Retinal pigment epithelial cell (primary cell): ENCODE measurements at places on chromosomes 5 and 9.
A peak's percentile ranks its signal among the peaks of the same experiment; 100 is the strongest.

DNA sequence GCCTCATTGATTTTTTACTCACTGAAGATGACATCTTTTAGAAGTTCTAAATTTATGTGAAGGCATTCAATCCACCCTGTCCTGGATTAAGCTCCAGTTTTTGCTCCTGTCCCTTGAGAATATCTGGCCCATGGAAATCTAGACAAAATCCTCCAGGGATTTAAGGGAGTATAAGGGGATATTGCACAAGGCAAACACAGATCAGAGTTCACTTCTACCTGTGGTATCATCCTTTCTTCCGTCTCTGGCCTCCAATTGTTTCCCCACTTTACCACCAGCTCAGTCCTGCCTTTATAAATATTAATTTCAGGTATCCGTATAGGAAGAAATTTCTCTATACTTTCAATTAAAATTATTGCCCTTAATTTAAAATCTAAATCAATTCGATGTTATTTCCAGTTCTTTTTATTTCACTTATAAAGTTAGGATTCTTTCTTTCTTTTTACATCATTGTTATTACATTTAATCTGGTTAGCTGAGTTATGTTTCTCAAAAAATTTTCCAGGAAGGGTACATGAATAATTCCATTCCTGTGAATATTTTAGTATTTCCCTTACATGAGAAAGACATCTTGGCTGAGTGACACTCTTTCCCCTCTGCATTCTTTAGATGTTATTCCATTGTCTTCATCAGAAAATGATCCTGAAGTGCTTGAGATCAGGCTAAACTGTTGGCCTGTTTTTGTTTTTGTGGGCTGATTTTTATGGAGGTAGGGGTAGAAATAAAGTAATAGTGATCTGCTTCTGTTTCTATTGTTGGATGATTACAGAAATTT lies 194.3 kb upstream of the MAP3K1 start:
- no peak for DNase-seq

DNA sequence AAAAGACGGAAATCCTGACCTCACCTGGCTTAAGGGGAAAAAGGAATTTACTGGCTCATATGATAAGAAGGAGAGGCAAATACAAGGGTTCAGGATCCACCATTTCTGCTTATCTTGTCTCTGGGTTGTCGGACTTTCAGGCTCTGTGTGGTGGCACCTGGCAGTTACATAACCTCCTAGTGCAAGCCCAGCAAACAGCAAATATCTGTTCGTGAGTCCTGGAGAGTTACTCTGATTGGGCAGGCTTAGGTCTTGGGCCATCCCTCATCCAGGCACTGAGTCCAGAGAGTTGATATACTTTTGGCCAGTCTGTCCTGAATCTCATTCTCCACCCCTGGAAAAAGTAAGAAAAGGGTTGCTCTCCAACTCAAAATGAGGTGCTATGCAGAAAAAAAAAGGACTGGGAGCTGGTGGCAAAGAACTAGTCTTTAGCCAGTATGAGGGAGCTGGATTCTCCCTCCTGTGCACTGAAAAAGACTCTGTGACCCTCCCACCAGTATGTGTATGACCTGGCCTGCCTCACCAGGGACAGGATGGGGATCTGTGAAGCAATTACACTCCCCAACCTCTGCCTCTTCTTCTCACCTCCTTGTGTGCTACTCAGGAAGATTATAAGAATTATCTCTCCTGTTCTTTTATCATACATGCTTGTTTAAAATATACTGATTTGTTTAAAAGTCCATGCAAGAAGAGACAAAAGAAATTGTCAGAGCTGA lies 282.9 kb downstream of the ARHGAP26 start:
- no peak for DNase-seq

DNA sequence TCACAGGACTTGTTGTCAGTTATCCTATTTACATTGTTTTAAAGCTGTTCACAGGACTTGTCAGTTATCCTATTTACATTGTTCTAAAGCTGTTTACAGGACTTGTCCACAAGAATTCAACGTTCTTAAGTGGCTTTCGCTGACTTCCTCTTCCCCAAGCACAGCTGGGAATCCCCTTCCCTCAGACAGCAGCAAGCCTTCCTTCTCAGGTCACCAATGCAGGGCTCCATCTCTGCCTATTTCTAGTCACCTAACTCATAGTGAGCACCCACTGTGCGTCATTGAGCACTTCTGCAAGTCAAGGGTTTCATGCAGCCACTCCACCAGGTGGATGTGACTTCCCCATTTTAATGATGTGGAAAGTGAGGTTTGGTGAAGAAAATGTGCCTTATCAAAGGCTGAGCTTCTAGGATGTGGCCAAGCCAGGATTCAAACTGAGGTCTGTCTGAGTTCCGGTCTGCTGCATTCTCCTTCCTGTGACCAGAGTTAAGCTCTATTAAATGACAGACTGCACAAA lies 109.8 kb upstream of the ZNF462 start:
- DNase-seq: no peak

DNA sequence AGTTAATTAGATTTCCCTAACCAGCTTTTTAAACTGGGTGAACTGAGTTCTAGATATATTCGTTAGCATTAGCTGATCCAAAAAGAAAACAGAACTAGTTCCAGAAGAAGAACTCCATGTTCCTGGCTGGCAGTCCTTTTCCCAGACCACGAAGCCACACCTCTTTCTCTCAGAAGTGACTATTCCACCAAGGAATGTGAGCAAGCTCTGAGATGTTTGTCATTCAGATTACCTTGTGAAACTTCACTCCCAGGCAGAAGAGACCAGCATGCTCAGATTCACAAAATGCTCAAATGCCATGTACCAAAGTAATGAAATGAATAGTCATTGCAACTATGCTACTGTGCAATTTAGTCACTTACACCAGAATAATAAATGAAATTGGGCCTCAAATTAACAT lies 4.4 kb upstream of the SSBP2 start:
- DNase-seq: peak; percentile 69

- no peak for DNase-seq
Observed at GRCh38 chr5:6188976-6189375, 189.4 kb downstream of the MED10 start.
